ENCODE measurements at places on chromosomes 3 and 15.

DNA sequence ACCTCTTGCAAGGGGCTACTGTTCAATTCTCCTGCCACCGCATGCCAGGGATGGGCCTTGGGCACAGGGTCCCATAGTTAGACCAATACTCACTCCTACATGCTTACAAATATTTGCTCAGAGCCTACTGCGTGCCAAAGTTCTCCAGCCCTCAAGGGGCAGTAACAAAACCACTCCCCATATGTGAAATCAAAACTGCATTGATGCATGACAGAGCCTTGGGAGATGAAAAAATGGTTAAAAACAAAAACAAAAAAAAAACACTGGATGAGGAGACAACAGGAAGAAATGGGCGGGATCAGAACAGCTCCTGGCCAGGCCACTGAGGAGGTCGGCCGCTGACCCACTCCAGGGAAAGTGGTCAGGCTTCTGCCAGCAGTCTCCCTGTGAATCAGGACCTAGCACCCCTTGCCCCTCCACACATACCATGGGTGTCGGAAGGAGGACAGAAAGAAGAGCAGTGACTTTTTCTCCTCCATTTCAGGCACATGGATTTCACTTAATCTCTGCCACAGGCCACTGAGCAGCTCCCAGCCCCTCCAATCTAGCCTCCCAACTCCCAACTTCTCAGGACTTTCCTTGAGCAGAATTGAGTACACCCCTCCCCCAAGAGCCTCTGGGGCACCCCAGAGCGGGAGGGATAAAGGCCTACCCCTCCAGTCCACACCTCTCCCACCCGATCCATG lies 2.8 kb downstream of the PLXNB1 start:
- DNase-seq = no peak

DNA sequence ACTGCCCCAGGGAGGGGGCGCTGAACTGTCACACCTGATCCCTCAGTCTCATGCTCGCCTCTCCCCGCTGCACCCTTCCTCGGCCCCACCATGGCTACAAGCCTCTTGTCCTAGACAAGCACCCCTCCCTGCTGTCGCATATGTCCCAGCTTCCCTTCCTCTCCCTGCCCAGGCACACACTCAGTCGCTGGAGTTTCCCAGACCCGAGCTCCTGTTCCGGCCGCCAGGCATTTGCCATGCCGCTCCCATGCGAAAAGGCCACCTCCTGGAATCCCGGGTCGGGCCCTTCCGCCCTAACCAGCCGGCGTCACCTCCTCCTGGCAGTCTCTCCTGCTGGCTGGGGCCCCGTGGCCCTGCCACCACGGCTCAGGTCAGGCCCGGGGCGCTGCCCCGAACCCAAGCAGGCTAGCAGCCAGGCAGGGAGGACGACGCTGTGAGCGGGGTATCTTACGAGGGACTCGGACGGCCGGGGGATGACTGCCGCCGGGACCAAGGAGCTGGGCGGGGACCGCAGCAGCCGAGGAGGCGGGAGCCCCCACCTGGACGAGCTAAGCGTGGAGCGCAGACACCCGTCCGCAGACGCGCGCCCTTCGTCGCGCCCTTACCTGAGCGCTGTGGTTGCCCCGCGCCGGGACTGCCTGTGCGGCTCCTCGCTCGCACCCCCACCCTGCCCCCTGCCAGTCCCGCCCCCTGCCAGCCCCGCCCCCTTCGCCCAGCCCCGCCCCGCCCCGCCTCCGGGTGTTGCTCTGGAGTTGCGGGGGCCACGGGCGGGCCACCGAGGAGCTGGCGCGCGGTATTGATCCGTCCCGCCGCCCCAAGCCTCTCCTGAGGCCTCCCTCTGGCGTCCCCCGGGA lies at the start of gene ALS2CL:
ALS2CL (minus strand) TSS at position 642 of the 854 bp plus-strand sequence. CDS start 4,239 bp downstream, outside the sequence.
- no peak for DNase-seq

GRCh38 chr3:195255176-195255500 lies 15.8 kb downstream of the XXYLT1 start:
- DNase-seq = no peak

DNA sequence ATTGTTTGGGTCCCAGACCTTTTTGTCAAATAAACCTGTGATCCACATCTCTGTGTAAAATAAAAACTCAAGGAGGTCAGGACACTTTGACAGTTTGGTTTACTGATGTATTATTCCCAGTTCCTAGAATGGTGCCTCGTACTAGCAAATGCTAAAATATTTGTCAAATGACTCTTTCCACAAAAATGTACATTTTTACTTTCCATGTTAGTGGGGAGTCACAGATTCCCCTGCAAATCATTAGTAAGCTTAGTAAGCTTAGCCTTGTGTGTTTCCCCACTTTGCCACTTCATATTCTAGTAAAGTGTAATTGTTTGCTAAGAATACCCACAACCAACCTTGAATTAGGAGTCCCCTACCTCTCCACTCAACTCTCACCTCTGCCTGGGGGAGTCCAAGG lies 2.4 kb upstream of the MAGI1 start:
- no peak for DNase-seq

GRCh38 chr3:186605078-186605477 lies 7.8 kb upstream of the AHSG start:
- no peak for DNase-seq

GRCh38 chr15:79623488-79623887 lies 191.4 kb downstream of the MINAR1 start:
- DNase-seq = no peak

GRCh38 chr3:177195242-177195991 lies 1.9 kb downstream of the TBL1XR1 start:
- no peak for DNase-seq

GRCh38 chr3:134768837-134769236 lies 26.2 kb upstream of the EPHB1 start:
- DNase-seq = no peak

GRCh38 chr3:28860307-28860706 lies 420.6 kb upstream of the RBMS3 start:
- no peak for DNase-seq

Measured in SK-N-MC (cell line).